Activated naive CD8-positive, alpha-beta T cell treated with anti-CD3 and anti-CD28 coated beads, Interleukin-2, amount 50 U/mL, for 16 hours (primary cell): ENCODE measurements at places on chromosomes 2 and 18.

DNA sequence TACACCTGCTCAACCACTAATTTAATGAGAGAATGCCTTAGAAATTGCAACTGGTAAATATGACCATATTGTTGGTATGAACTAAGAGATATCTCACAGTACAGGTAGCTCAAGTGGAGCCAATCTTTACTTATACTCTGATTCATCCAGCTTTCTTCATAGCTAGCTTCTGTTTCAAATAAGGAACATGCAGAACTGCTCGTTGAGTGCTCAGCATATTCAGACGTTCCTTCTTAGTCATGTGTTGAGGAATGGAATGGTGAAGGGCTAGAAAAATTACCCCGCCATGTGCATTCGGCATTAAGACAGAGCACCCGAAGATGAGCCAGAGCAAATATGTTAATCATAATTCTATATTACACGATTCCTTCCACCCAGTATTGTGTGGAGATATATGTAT is 144.0 kb upstream of the VRK2 start:
- no peak for DNase-seq

GRCh38 chr2:23432531-23432930 is 47.6 kb downstream of the KLHL29 start:
- DNase-seq, result no peak

DNA sequence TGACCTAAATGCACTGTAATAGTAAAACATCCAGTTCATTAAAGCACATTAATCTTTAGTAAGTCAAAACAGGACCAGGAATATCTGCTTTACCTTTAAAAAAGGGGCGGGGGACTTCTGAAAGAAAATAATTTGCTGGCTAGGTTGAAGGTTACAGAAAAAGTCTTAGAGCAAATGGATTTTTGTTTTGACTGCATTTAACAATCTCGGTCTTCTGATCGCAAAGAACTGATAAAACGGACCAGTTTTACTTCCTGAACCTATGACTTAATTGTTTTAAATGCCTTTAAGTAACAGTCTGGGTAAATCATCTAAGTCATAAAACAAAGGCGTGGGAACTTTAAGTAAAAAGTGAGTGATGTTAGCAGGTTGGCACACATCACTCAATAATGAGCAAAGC is 783 bp downstream of the BUB1 start:
- no peak for DNase-seq

- no peak for DNase-seq
These were observed 44.6 kb upstream of the THOC1 start for GRCh38 chr18:312415-312814.

DNA sequence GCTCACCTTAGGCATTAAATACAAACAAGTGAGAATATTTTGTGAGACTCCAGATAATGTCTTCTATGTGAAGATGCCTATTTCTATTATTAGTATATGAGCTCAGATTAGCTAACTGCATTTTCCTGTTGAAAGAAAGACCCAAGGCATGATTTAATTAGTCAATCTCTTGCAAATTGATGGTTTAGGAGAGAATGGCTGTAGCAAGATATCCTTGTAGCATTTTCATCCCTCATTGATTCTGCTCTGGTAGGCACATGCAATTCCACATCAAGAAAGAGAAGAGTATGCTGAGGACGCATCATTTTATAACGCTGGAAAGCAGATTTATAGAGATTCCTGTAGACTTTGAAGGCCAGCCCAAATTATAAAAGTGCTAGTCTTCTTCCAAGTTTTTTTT is 332.0 kb downstream of the SOX11 start:
- DNase-seq, result no peak

GRCh38 chr2:31886700-31887099 is 124.1 kb downstream of the MEMO1 start:
- no peak for DNase-seq

- no peak for DNase-seq
These were observed 75.3 kb upstream of the NPAS2 start for GRCh38 chr2:100744589-100744988.

- no peak for DNase-seq
These were observed 171.1 kb upstream of the NRP2 start for GRCh38 chr2:205511221-205511620.

DNA sequence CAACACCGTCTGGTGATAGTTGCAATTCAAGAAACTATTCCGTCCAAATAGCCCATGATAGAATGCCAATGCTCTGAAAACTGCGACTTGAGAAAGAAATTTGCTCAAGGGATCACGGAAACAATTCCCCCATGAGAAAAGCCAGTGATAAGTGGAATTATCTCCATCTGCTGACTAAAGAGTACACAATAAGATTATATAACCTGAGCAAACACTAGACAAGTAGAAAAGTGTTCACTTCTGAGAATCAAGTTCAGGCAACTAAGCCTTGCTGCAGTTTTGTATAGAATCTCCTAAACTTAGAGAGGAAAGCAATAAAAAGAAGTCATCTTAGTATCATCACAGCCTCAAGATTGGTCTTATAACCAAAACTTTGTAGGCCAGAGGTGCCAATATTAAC is 336.3 kb upstream of the NRXN1 start:
- DNase-seq, result no peak

DNA sequence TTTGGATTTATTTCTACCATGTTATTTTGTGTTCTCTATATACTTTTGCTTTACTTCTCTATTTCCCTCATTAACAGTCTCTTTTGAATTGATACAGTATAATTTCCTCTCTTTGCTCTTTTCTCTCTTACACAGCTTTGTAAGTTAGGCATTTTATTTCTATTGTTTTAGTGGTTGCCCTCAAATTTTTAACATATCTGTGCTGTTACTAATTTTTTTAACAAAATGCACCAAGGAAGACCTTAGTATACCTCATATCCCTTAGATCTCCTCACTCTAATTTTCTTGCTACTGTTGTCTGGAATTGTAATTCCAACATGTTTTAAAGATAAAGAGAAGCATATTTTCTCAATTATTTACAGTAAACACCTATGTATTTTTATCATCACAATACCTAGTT is 416.8 kb upstream of the SLC14A2 start:
- DNase-seq, result no peak

DNA sequence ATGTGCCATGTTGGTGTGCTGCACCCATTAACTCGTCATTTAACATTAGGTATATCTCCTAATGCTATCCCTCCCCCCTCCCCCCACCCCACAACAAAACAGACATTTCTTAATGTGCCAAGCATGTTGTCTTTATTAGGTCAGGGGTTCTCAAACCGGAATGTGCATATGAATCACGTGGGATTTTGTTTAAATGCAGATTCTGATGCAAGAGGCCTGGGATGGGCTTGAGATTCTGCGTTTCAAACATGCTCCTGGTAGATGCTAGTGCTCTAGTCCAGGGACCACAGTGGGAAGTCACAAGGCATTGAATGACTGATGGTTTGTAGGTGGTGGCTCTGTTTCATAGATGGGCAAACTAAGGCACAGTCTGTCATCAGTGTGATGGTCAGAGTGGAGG is 184.7 kb downstream of the SMAD7 start:
- DNase-seq, result no peak

- no peak for DNase-seq
These were observed 125.4 kb downstream of the TPO start for GRCh38 chr2:1538663-1539062.

DNA sequence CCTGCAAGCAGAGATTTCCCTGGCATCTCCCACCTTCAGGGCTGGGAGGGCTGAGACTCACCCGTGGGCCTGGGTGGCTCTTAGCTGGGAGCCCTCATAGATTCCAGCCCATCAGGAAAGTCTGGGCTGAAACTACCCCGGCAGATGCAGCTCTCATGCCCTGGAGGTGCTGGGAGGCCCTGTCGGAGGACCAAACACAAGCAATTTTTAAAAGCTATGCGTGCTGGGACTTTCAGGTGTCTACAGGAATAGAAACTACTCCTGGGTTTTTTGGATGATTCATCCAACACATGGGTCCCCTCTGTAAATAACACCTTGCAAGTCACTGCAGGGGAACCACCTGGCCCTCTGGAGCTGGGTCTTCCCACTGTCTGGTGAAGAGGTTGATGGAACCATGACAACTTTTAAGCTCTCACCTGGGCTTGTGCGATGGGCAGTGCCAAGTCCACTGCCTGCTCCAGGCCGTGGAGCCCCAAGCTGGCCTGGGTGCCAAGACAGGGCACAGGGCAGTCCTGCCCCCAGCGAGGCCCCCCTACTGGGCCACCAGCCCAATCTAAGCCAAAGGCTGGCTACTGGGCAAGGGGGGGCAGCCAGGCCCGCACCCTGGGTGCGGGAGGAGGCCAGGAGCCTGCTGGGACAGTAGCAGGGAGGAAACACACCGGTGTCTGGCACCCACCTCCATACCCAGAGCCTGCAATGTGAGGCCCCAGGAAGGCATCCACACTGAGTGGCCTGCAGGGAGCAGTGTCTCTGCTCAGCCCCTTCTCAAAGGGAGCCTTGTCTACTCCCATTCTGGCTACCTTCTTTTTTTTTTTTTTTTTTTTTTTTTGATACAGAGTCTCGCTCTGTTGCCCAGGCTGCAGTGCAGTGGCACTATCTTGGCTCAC is 1.1 kb upstream of the GPR55 start:
- no peak for DNase-seq

DNA sequence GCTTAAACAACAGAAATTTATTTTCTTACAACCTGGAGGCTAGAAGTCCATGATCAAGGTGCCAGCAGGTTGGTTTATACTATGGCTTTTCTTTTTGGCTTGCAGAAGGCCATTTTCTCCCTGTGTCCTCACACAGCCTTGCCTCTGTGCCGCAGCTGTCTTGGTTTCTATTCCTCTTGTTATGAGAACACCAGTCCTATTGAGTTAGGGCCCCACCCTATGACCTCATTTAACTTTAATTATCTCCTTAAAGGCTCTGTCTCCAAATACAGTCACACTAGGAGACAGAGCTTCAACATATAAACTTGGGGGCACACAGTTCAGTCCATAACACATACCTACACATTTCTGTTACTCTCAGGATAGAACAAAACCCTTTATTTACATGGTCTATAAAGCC is 17.3 kb upstream of the RHOB start:
- DNase-seq, result no peak

GRCh38 chr2:119253760-119254600 is 30.3 kb downstream of the STEAP3 start:
- DNase-seq, result no peak

DNA sequence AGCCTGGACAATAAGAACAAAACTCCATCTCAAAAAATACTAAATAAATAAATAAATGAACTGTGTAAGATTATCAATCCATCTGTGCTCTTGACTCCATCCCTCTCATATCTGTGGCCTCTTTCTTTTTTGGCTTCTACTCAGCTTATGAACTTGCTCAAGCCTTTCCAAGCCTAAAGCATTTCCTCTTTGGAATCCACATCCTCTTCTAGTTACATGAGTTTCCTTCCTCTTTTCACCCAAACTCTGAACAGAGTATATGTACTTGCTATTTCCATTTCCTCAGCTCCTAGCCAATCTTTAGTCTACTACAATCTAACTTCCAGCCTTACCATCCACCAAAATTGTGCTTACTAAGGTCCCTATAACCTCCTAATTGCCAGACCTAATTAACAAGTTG is 2.5 kb upstream of the DNAJC10 start:
- DNase-seq, result no peak

DNA sequence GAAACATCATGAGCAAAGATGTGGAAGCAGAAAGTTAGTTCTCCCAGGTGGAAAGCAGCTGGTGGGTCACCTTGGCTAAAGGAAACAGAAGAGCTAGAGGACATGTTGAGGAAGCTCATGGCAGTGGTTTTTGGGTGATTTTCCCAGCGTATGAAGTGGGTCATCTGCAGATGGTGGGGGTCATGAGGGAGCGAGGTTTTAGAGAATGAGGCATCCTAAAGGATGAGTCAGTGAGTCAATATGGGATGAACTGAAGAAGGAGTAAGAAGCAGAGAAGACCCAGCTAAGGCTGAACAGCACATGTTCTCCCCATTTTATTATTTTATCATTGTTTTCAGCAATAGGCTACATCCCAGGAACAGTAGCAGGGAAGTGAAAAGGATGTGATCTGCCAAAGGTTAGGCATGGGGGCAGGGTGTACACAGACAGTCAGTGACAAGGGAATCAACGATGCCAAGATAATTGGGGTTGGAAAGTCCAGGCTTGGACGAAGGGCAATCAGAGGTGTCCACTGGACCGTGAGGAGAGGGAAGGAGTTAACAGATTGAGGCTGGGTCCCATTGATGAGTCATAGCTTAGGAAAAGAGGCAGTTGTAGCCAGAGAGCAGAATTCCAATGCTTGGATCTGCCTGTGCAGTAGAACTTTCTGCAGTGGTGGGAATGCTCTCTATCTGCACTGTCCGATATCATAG is 289.3 kb upstream of the RAB12 start:
- DNase-seq, result no peak

GRCh38 chr18:34694591-34695165 is 15.4 kb upstream of the DTNA start:
- DNase-seq, result no peak

- DNase-seq, result no peak
These were observed 253.8 kb downstream of the AFF3 start for GRCh38 chr2:99888617-99889016.

DNA sequence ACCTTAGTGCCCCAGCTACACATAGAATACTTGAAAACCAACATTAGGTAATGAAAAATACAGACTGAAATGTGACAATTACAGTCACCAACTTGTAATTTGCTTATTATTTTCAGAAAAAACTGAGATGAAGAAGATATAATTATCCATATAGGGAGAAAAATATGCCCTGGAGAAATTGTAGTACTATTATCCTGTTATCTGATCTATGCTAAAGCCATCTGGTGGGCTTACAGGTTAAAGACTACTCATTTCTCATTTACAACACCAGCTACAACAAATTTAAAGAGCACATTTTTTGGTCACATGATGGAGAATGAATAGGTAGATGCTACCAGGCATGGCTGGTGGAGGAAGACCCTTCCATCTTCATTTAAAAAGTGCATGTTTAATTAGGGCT is 79.6 kb upstream of the NYAP2 start:
- no peak for DNase-seq

DNA sequence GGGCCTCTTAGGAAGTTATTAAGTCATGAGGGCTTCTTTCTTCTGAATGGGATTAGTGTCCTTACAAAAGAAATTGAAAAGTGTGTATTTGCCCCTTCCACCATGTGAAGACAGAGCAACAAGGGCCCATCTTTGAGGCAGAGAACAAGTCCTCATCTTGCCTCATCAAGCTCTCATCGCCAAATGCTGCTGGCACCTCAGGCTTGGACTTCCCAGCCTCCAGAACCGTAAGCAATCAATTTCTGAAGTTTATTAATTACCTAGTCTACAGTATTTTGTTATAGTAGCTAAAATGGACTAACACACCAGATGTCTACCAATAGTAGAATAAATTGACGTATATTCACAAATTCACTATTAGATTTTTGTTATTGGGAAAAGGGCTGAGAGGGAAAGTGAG is 74.6 kb downstream of the CCDC148 start:
- no peak for DNase-seq
